Inflammatory macrophage (primary cell): ENCODE measurements at places on chromosomes 1 and 21.

- DNase-seq: no peak
Measured at GRCh38 chr1:56229186-56229585, 350.2 kb downstream of the PLPP3 start.

GRCh38 chr1:200857804-200858203, 15.0 kb upstream of the GPR25 start:
- DNase-seq: no peak

DNA sequence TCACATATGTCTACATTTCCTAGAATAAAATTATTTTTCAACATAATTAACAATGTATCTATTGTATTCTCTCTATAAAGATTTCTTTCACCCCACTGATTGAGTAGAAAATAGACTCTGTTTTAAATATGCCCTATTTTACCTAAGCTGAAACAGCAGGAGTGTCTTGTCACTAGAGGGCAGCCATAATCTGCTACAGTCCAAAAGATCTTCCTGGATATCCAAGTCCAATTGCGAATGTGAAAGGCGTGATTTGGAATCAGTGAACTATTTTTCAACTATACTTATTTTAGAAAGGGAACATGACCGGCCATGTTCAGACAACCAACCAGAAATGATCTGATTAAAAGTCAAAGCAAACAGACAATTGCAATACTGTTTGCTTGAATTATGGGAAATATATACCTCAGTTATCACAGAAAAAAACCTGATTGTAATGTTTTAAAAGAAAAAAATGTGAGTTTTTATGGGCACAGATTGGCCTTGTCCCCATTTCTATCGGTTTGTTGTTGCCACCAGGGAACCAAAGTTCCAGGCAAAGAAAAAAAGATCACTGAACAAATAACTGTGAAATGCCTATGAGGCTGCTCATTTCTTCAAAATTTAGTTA, 1211.0 kb upstream of the ADGRL4 start:
- DNase-seq: no peak

- DNase-seq: no peak
Measured at GRCh38 chr1:93348104-93348728, 2.5 kb downstream of the DR1 start.

GRCh38 chr1:212528501-212528900, 80.1 kb upstream of the ATF3 start:
- no peak for DNase-seq
